ENCODE measurements at places on chromosomes 1 and 21.

GRCh38 chr1:69451196-69451595, 116.5 kb upstream of the LRRC7 start:
- DNase-seq: no peak

DNA sequence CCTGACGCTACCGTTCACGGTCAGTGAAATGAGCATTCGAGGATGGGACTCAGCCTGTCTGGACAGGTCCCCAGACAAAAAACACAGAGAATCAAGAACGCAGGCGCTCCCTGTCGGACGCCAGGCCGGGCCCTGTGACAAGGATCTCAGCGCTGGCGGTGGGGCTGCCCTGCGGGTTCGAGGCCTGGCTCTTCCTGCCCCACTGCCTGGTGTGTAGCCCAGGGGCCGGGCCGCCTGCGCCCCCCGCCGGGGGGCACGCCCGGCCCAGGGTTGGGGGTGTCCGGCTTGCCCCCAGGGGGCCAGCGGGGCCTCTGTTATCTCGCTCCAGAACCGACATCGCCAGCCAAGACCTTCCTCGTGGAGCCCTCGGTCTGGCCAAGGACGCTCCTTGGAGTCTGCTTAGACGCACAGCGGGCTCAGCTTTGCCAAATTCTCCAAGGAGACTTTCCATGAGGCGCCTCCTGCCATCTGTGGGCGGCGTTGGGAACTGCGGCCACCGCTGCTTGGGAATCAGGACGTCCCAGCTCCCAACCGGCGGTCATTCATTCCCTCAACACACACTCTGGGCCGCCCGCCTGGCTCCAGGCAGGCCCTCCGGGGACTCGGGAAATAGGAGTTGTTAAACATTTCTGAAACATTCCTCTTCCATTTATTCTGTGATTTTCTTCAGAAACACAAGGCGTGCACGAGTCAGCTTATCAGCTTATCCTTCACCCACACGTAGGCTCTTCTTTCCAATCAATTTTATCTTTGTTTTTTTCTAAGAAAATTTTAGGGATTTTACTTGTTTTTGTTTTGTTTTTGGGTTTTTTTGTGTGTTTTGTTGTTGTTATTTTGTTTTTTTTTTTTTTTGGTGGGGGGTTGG, 11.3 kb upstream of the RIPK4 start:
- DNase-seq: peak; percentile 59

GRCh38 chr1:228007801-228008341, 1.1 kb downstream of the WNT3A start:
- DNase-seq: no peak

- DNase-seq: peak; percentile 24
Measured at GRCh38 chr1:3899754-3900149, 320 bp downstream of the C1orf174 start.

DNA sequence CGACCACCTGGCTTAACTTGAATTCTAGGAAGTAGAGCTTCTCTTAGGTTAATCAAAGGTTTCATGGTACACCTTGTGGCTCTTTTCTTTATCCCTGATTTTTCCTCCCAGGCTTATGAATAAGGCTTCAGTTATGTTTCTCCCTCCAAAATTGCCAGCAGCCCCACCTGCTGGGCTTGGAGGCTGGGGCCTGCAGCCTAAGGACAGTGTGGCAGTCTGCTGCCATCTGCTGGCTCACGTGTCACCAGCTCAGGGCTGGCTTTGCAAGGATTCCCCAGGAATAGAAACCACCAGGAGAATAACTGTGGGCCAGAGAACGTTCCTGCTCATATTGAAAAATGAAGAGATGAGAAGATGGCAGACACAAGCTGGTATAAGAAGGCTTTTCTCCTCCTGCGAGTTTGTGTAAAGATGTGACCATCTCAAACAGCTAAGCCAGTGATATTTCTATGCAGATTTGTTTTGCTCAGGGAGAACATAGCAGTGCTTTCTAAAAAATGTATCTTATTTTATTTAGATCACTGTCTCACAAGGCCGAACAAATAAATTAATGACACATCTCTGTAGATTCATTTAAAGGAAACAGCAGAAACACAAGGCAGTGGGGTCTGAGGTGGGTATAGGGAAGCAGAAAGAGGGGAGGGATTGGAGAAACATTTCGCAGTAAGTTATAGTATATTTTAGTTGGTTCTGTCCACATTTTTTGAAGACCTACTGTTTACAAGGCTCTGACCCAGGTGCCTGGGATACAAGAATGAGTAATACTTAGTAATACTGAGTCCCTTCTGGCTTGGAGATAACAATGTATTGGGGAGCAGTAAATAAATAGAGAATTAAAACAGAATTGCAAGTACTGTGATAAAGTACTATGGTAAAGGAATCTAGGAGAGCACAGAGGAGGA, 291.1 kb upstream of the SGIP1 start:
- DNase-seq: peak; percentile 86

- peak; percentile 43 for DNase-seq
Measured at GRCh38 chr1:49229555-49229954, 452.9 kb upstream of the BEND5 start.
